Retinal pigment epithelial cell (primary cell): ENCODE measurements at places on chromosomes 4 and X.

GRCh38 chrX:110282922-110283321 is 35.0 kb downstream of the AMMECR1 start:
- no peak for DNase-seq

DNA sequence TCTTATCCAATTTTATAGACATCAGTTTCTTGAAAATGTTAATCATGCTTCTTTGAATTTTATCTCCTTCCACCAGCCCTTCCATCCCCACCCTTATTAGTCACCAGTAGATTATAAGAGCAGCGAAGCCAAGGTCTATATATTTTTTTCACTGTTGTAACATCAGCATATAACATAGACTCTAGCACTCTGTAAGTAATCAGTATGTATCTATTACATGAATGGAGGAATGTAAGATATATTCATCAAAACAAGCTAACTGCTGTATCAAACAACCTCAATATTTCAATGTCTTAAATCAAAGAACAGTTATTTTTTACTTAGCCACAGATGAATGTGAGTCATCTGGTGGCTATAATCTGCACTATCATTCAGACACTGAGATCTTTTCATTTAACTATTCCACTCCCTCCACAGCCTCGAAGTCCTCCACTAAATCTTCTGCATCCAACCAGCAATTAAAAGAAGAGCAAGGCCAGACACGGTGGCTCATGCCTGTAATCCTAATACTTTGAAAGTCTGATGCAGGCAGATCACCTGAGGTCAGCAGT is 178.9 kb downstream of the CENPC start:
- DNase-seq = no peak

- DNase-seq = no peak
Measured at GRCh38 chrX:78104447-78105176, 564 bp downstream of the PGK1 start.

GRCh38 chrX:122943918-122944317 is 240.2 kb upstream of the GRIA3 start:
- DNase-seq = no peak

GRCh38 chr4:95105983-95106382 is 348.2 kb downstream of the BMPR1B start:
- no peak for DNase-seq

DNA sequence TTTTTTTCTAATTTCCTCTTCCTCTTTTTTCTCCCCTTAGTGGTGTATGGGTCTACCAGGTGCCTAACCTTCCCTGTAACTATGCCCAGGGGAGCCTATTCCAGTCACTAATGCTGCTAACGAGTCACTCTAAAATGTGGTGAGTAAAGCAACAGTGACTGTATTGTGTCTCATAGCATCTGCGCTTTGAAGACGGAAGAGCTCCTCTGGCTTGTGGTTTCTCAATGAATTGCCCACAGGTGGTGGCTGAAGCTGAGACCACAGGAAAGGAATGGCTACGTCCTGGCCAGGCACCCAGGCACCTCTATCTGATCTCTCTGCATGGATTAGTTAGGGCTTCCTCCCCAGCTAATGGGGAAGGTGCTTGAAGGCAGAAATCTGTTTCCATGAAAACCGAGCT is 763.5 kb upstream of the FRG1 start:
- no peak for DNase-seq

DNA sequence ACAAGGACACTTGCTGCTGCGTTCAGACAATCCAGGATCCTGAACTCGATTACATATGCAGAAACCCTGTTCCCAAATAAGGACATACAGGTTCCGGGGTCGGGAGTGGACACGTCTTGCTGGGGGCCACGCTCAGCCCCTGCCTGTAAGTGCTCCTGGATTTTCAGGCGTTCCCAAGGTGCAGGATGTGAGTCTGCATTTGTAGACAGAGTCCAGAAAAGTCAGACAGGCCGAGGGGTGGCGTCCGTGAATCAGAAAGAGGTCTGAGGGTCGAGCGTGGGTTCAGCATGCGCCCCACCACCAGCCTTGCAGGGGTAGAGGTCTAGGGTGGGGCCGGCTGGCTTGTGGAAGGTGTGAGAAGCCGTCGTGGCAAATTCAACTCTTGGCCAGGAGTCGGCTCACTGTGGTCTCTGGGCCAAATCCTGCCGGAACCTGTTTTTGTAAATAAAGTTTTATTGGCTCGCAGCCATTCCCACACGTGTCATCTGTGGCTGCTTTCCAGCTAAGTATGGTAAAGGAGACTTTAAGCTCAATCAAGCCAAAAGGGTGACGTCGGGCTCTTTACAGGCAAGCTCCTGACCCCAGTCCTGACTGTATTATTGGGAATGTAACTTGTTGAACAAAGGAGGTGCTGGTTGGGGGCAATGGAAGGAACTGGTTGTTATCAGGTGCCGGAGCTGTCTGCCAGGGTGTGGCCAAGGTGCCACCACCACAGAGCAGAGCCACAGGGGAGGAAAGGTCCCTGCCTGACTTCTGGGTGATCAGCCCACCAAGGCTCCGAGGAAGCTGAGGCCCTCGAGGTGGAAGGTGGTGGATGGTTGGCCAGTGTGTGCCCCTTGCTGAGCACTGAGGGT is 7.4 kb downstream of the DOK7 start:
- peak; percentile 33 for DNase-seq

GRCh38 chr4:135065366-135065765 is 863.8 kb upstream of the PABPC4L start:
- no peak for DNase-seq

- no peak for DNase-seq
Measured at GRCh38 chr4:11843927-11844326, 415.2 kb upstream of the HS3ST1 start.

GRCh38 chrX:316351-317325 is 2.0 kb downstream of the GTPBP6 start:
- DNase-seq = no peak

DNA sequence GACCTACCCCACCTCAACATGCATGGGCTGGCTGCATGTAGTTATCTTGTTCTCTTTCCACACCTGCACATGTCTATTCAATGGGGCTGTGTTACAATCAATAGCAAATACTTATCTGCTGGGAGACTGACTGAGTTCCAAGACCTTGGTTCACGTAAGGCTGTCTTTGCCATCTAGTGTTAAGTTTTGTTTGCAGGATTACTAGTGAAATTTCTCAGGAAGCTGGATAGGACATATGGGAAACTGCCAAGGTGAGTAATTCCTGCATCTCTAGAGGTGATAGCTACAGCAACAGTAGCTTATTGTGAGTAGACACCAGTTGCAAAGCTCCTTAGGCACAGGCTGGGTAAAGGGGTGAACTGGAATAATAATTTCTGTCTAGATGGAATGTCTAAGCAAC is 177.5 kb downstream of the ENOX2 start:
- DNase-seq = no peak

- DNase-seq = no peak
Measured at GRCh38 chr4:188444500-188444899, 305.3 kb downstream of the TRIML1 start.

- no peak for DNase-seq
Measured at GRCh38 chrX:45847961-45848360, 647.3 kb upstream of the DIPK2B start.

DNA sequence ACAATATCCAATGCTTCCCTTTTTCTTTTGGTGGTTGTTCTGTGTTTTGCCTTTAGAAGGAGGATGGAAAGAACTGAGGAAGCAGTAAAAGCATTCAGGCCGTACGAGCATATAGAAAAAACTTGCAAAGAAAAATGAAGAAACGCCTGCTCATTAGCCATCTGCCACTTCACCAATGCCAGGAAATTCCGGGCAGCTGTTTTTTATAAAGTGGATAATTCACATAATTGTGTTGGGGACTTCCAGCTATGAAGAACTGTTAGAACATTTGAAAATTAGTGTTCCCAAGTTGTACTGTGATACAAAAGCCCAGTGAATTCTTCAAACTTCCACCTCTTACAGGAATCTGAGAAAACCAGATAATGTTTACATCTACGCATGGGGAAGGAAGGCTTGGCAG is 11.7 kb downstream of the RELL1 start:
- no peak for DNase-seq

- no peak for DNase-seq
Measured at GRCh38 chrX:56130031-56130430, 102.1 kb upstream of the KLF8 start.

GRCh38 chr4:108940634-108941033 is 177.8 kb upstream of the ETNPPL start:
- DNase-seq = no peak

- DNase-seq = no peak
Measured at GRCh38 chrX:39599339-39599738, 498.4 kb downstream of the BCOR start.

GRCh38 chr4:44071959-44072955 is 376.4 kb downstream of the KCTD8 start:
- DNase-seq = no peak

DNA sequence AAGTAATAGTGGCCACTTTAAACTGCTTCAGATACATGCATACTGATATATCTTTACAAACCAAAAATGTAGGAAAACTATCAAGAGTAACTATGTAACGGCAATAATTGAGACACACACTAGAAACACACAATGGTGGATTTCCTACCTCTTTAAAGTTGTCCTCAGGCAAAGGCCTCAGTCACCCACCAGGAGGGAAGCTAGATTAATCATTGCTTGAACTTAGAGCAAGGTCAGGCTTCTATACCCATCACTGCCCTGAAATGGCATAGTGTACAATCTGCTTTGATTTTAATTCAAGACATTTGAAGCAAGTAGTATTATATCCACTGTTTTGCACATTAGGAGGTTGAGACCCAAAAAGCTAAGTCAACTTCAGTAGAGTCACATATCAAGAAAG is 110.9 kb downstream of the AREG start:
- DNase-seq = no peak

- DNase-seq = no peak
Measured at GRCh38 chrX:114889481-114889880, 127.9 kb downstream of the IL13RA2 start.

- no peak for DNase-seq
Measured at GRCh38 chr4:119478446-119479179, 150.0 kb downstream of the PDE5A start.

DNA sequence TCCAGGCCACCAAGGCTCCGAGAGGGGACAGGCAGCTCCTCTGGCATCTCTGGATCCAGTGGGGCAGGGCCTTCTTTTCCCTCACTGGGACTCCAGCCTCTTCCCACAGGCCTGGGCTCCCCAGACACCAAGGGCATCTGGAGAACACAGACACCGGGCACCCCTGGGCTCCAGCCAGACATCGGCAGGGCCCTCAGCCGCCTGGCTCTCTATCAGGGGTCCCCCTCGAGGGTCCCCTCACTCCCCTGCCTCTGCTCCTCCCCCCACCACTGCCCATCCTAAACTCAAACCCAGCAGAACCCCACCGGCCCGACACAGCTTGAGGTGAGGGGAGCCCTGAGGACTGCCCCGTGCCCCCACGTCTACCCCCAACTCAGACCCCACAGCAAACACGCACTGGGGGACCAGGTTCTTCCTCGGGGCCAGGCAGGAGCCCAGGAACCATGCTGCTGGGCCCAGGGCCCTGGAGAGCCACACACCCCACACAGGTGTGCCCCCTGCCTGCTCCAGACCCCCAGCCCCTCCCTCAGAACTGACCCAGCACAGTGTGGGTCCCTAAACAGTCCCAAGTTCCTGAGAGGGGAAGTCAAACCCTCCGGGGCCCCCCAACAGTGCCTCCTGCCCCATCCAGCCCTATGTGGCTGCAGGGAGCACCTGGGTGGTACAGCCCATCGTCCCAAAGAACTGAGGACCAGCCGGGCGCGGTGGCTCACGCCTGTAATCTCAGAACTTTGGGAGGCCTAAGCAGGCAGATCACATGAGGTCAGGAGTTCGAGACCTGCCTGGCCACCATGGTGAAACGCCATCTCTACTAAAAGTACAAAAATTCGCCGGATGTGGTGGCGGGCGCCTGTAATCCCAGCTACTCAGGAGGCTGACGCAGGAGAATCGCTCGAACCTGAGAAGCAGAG is 86.8 kb downstream of the FAM53A start:
- DNase-seq = no peak

DNA sequence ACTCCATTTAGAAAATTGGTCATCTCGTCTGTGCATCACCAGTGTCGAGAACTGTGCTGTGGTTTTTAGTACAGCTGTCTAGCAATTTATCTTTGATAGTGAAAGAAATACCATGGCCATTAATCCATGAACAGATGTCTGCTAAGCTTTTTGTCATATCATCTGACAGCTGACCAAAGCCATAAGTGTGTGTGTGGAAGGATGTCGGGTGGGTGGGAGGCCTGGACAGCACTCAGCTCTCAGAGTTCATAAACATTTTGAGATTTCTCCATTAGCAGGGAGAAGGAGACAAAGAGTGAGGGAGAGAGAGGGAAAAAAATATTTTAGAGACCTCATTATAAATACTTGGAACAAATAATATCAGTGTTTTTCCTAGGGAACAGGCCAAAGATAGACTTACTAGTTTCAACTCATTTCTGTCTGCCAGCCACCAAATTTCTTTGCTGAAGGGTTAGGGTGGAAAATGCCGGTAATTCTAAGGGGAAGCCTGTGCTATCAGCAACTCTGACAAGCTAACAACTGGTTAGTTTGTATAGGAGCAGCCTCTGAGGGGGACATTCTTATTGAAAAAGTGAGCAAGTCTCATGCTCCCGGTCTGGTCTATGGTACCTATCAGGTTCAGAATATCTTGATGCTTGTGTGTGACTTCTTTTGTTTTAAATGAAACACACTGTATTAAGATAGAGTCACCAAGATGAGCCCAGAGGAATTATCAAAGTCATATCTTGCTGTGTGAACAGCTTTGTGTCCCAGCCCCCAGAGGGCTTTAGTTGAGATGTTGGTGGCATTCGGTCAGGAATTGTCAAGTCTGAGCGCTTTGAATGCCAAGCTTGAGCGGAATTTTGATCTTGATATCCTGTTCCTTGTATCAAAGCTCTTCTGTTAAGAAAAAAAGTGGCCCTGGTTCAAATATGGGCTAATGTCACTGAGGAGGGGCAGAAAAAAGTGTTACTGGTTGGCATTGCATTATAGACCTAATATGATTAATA is 41.9 kb upstream of the PDLIM3 start:
- DNase-seq = no peak

- DNase-seq = no peak
Measured at GRCh38 chr4:2790583-2791517, 2.0 kb upstream of the SH3BP2 start.
